ENCODE measurements at places on chromosomes 1 and 21. TPM values are rescaled to one million over a fixed set of nuclear protein-coding genes. Genes with fewer than 3 reads are reported as not detected.

DNA sequence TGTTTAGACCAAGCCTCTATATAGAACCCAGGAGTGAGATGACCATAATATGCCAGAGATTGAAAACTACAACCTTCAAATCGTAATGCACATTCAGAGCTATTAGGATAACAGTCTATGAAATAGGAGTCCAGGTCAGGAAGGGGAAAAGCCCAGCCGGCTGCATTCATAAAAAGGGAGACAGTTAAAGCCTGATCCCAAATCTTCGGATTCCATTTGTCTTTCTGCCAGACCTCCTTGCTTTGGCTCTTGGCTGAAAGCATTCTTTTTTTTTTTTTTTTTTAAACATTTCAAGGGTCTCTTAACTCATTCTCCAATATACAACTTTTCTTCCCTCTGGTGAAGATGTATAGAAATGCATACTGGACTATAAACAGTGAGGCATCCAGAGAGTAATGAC lies 81.1 kb downstream of the NTPCR start:
- DNase-seq, result no peak

DNA sequence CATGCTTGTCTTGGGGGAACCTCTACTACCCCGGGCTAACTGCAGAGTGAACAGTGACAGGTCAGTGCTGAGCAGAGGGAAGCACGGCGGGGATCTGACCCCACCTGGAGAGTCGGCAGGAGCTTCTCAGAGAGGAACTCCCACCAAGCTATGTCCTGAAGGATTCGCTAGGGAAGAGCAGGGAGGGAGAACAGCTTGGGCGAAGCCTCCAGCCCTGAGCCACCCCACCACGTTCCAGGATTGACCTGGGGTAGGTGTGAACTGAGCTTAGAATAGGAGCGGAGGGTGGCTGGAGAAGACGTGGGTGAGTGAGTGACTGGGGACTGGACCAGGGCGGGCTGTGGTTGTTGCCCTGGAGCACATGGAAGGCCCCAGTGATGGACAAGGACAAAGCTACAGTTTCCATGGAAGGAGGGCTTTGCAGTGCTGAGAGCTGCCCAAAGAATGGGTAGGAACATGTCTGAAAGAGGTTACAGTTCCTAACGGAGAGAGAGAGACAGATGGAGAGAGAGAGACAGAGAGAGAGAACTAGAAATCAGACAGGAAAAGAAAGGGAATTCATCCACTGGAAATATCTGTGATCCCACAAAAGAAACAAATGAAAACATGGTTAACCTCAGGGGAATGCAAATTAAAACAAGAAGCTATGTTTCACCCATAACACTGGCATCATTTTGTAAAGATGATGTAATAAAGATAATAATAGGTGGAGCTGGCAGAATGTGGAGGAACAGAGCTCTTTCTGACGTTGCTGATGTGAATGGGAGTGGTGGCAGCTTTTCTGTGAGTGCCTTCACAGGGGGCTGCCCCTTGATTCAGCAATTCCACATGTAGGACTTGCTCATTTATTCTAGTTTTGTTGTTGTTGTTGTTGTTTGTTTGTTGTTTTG lies 17.2 kb downstream of the BSND start:
- DNase-seq, result no peak

DNA sequence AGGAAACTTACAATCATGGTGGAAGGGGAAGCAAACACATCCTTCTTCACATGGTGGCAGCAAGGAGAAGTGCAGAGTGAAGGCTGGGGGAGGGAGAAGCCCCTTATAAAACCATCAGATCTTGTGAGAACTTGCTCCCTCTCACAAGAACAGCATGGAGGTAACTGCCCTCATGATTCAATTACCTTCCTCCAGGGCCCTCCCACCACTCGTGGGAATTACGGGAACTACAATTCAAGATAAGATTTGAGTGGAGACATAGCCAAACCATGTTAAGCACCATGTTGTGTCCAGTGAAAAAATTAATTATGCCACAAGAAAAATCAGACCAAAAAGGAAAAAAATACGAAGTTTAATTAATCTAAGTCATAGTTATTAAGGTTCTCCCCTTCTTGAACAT lies 109.5 kb downstream of the CLDN17 start:
- DNase-seq, result no peak

DNA sequence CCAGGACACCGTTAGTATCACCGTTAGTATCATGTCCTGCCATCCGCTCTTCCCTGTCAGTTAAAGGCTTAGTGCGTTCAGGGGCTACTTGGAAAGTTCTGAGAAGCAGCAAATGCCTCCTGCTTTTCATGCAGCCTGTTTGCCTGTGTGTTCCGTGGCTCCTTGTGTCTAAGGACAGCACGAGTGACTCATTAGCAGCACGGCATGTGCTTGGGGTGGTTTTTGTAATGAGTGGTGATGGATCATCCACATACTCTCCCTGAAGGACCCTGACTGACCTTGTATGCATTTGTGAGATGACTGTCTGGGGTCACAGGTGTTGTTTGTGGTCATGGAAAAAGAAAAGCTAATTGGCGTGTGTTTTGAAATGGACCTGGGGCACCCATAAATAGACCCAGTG lies 221.9 kb downstream of the PBX1 start:
- no peak for DNase-seq

DNA sequence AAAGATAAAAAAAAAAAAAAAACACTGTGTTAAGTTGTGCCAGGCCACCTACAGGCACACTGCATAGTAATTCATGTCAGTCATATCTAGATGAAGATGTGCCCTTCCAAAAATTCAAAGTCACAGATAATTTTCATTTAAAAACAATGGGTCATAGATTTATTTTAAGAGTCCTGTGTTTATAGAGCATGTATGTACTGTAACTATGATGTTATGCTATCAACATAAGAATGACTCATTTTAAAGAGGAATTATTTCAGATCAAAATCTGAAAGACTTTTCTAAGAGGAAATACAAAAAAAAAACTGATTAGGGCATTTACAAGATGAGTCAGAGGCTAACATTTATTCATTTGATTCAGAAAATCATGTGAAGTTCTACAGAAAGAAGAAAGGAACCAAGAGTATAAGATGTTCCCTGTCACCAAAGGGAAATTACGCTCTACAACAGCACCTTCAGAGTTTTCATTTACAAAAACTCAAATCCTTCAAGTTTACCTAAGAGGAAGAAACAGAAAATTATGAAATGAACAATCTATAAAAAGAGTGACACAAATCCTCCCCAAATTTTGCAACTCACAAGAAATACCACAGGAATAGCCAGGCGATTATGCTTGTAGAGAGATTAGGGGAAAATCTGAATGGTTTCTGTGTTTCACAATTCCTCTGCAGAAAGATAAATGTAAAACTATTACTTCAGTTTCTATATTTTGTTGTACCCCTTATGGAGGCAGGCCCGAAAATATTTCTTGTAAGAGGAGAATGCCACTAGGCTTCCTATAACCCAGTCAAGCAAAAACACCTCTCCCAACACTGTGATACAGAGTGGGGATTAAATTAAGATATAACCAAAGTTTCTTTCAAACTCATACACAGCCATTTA lies 13.8 kb downstream of the TP53BP2 start:
- peak; percentile 50 for DNase-seq

DNA sequence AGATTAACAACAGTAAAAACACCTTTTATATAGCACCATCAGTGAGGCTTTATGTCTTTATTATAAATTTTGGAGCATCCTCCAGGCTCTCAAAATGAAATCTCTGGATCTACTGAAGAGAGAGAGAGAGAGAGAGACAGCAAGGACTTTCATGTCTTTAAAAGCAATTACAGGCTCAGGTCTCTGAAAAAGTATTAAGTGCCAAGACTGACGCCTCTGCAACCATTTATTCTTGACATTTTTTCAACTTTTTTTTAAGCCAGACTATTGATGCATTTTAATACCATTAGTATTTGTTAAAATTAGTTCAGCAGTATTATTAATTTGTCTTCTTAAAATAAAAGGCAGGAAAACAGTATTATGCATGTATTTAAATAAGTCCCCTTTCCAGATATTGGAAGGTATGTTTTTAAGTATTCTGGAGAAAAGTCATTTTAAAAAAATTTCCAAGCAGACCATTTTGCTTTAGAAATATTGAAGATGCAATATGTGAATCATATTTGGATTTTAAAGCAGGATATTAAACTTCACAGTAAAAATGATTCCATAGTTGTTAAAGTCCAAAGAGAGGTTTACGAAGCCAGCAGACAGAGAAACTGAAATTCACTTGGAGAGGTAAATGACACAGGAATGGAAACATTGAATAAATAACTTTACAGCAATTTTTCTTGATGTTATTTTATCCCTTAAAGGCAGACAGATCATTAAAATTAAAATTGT lies 35.4 kb upstream of the APOBEC4 start:
- DNase-seq, result no peak

The FAM151A gene
- not detected for total RNA-seq

The PADI2 gene
- total RNA-seq, result not detected

DNA sequence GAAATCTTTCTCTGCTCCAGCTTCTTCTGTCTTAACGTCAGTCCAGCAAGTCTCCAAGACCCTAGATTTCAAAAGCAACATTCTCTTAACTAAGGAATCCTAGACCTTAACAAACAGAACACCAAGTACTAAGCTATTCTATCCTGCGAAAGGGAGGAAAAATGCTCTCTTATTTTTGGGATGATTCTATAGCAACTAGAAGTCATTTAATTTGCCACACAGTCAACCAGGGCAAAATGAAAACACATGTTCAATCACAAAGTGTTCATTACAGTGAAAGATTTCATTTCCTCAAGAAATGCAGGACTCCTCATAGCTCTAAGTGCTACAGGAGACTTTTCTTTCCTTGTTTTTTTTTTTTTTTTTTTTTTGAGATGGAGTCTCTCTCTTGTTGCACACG lies 36.2 kb upstream of the DOCK7 start:
- DNase-seq, result no peak

GRCh38 chr1:152866321-152866720 lies 6.5 kb downstream of the LCE7A start:
- no peak for DNase-seq

DNA sequence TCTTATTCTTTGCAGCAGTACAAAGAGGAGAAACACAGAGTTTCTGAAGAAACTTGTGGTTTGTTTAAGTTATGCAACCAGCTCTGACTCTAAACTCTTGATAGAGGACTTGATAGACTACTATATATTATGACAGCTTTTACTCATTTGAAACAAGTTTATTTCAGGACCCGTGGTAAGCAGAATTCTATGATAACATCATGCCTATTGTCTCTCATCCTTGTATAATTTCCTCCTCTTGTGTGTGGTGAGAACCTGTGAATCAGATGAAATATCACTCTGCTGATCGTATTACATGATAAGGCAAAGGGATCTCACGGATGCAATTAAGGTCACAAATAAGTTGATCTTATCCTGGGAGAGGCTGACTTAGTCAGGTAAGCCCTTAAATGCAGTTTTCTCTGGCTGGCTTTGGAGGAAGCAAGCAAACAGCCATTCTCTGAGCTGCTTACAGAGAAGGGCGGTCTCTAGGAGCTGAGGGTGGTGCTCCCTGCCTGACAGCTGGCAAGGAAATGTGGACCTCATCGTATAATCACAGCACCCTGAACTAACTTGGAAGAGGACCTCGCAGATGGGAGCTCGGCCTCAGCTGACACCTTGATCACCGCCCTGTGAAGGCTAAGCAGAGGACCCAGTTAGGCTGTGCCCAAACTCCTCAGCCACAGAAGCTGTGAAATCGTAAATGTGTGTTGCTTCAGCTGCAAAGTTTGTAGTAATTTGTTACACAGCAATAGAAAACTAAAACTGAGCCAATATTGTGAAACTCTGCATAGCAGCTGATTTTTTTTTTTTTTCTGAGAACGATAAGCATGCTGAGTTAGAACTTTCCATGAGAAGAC lies 151.1 kb upstream of the DPT start:
- DNase-seq, result no peak

The SLC45A1 gene
- total RNA-seq, result 0.78 TPM

The CD1D gene
- not detected for total RNA-seq

GRCh38 chr1:211548321-211549091 lies 30.5 kb downstream of the SLC30A1 start:
- no peak for DNase-seq

All from pulmonary artery endothelial cell (primary cell).